Smooth muscle cell of bladder (primary cell): ENCODE measurements at places on chromosomes 4 and X. TPM values are rescaled to one million over a fixed set of nuclear protein-coding genes. Genes with fewer than 3 reads are reported as not detected.

Gene CTAG1A
- 0.18 TPM in 1 of 2 replicates, not detected in the other for total RNA-seq

Gene PLP1
- total RNA-seq: under 0.01 and 0.18 TPM in 2 replicates

Gene TMEM150C
- total RNA-seq: 0.65 and 2.7 TPM in 2 replicates

Gene KLHL13
- 39.1 and 55.6 TPM in 2 replicates for total RNA-seq

Gene GABRG1
- not detected in 2 replicates for total RNA-seq

Gene KLB
- total RNA-seq: not detected in 2 replicates
